ENCODE measurements at places on chromosomes 2 and 18.

GRCh38 chr2:36843838-36844237 is 122.5 kb downstream of the STRN start:
- no peak for DNase-seq

- DNase-seq, result peak; percentile 64
These were observed 63.4 kb upstream of the BOD1L2 start for GRCh38 chr18:57083485-57083884.

- DNase-seq, result no peak
These were observed 184.0 kb upstream of the PID1 start for GRCh38 chr2:229454934-229455631.

GRCh38 chr2:65937379-65938160 is 497.4 kb upstream of the MEIS1 start:
- DNase-seq, result no peak

- no peak for DNase-seq
These were observed 59.7 kb downstream of the PTH2R start for GRCh38 chr2:208466151-208466919.

DNA sequence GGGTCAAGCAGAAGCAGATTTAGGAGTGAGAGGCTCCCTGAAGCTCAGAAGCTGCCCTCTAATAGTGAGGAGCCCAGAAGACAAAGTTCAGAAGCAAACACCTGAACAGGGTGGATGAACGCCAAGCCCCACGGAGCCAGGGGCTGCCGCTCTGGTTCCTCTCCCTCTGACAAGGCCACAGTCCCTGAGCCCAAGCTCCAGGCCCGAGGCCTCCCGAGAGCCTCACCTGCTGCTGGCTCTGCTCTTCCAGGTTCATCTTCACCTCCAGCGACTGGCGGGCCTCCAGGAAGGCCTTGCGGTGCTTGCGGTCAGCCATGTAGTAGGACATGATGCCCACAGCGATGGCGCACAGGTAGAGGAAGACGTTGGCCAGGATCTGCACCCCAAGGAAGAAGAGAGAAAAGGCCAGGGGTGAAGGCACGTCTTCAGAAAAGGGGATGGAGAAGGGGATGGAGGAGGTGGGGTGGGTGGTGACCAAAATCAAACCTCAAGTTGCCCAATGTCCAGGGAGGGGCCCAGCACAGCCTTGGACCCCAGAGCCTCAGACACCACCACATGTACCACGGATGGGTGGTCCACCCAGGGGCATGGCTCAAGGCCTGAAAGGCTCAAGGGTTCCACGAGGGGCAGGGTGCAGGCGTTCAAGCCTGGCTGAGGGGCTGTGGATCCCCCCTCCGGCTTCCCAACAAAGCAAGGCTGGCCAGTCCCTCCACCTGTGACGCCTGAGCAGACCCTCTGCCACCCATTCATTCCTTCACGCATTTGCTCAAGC is 47.5 kb downstream of the ADCY3 start:
- no peak for DNase-seq

DNA sequence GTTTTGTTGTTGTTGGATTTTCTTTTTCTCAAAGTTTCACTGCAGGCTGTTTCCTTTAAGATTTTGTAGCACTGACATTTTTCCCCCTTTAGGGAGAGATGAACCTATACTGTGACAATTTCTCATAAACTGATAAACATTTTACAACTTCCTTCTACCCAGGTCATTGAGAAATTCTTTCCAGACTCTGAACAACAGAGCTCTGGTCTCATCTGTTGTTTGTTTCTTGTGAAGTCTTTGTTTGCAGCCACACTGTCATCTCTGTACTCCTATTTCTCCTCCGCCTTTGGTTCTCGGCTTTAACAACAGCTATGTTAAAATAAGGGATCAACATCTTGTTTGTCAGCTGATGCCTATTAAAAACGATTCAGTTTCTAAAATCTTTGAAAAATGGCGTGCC is 167.6 kb downstream of the VWC2L start:
- DNase-seq, result no peak

DNA sequence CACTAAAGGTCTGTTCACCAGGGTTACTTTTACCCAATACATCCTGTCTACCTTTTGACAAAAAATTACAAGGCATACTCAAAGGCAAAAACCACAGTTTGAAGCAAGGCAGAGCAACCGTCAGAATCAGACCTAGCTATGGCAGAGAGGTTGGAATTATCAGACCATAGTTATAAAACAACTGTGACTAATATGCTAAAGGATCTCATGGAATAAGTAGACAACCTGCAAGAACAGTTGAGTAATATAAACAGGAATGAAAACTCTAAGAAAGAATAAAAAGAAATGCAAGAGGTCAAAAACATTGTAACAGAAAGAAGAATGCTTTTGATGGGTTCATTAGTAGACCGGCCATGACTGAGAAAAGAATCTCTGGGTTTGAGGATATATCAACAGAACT is 318.8 kb upstream of the KCNH7 start:
- no peak for DNase-seq

DNA sequence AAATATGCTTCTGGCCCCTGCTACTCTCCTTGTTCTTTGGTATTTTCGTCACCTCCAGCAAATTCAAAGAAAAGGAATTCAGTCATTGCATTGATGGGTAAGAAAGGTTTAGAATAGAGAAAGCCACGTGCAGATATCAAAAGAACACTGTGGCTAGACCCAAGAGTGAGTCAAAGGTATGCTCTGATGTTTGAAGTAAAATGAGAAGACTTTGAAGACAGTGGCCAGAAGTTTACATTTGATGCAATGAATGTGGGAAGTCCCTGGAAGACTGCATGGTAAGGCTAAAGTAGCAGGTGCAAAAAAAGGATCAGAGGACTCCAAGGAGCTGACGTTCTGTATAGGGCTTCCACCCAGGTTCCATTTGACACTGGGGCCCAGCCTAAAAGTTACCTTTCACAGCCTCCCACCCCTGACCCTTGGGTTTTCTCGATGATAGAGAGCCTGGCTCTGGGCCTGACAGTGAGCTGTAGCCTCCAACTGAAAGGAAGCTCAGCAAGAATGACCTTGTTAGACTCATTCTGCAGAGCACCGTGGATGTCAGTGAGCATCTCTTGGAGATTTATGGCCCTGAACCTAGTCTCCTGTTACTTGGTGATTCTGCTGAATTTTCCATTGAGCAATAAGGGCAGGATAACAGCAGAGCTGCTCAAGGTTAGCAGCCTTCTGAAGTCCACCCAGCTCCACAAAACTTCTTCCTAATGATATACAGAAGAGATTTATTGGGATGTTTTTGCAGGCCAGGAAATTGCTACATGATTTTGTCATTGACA is 223.7 kb upstream of the RBBP8 start:
- no peak for DNase-seq

- no peak for DNase-seq
These were observed 4.1 kb upstream of the ZCCHC2 start for GRCh38 chr18:62518460-62519375.

GRCh38 chr2:100840519-100840918 is 20.6 kb downstream of the NPAS2 start:
- no peak for DNase-seq

DNA sequence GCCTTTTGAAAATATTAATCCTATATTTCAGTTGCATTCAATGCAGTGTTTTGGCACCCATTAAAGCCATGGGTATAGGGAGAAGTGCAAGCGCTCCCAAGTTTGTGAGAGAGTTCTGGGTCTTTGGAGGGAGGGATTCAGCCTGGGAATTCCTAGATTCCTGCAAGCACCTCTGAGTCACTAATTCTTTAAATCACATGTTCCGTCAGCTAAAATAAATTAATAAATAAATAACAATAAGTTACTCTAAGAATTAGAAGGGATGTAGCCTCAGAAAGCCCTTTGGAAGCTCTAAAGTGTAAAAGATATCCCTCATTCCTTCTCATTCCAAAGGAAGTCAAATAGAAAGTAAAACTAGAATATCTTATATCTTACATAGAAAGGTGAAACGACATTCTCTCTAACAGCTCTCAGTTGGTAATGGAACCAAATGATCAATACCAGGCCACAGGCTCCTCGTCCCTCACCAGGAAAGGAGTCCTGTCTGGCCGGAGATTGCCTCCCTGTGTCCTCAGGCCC is 222.4 kb upstream of the RBBP8 start:
- no peak for DNase-seq

- no peak for DNase-seq
These were observed 25.7 kb downstream of the MDH1 start for GRCh38 chr2:63614448-63614968.

- no peak for DNase-seq
These were observed 32.4 kb upstream of the ACYP2 start for GRCh38 chr2:54083021-54083420.

GRCh38 chr18:3995476-3996102 is 459.5 kb downstream of the DLGAP1 start:
- no peak for DNase-seq

GRCh38 chr2:223729781-223730180 is 107.6 kb downstream of the AP1S3 start:
- DNase-seq, result no peak

GRCh38 chr2:183078163-183078463 is 434 bp upstream of the DUSP19 start:
- no peak for DNase-seq

GRCh38 chr2:8575038-8575833 is 106.6 kb upstream of the ID2 start:
- DNase-seq, result peak; percentile 46

DNA sequence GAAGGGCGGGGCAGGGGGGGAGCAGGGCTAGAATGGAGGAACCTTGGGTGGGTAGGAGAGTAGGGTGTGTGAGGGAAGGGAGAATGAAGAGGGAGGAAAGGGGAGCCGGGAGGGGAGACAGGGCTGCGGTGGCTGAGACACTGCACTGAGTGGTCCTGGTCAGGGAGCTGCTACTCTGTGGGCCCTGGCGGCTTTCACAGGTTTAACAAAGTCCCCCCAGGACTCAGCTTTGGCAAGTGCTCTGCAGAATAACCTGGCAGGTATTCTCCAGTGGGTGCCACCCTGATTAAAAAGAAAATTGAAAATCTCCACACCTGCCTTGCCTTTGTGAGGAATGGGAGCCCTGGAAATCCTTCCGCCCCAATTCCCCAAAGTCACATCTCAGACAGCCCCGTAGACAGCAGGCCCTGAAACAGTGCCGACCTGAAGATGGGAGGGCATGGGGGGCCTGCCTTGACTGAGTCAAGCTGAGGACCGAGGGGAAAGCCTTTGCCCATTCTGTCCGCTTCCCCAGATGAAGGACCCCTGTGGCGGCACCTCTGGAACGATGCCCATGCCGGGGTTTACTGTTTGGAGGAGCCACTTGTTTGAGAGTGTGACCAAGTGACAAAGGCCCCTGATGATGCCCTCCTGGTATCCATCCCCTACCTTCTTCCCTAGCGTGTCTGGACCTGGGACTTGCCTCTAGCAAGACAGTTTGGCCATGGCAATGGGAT is 43.6 kb upstream of the OTOS start:
- DNase-seq, result no peak

- no peak for DNase-seq
These were observed 52.4 kb upstream of the TEX51 start for GRCh38 chr2:126846241-126846640.

DNA sequence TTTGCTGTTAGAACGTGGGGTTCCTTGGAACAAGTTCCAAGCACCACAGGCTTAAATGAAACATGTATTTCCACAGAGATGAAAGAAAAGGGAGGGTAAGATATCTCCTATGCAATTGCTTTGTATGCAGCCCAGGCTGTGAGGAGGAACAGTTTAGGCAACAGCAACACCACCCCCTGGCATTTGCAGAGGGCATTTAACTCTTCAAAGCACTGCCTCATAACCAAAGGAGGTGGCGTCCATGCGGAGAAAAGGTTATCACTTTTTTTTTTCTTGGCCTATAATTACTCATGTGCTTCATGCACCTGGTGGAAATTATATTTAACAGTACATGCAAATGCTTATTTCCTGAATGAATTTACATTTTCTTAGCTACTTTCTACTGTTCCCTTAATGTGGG is 286.0 kb downstream of the LPIN1 start:
- DNase-seq, result no peak

DNA sequence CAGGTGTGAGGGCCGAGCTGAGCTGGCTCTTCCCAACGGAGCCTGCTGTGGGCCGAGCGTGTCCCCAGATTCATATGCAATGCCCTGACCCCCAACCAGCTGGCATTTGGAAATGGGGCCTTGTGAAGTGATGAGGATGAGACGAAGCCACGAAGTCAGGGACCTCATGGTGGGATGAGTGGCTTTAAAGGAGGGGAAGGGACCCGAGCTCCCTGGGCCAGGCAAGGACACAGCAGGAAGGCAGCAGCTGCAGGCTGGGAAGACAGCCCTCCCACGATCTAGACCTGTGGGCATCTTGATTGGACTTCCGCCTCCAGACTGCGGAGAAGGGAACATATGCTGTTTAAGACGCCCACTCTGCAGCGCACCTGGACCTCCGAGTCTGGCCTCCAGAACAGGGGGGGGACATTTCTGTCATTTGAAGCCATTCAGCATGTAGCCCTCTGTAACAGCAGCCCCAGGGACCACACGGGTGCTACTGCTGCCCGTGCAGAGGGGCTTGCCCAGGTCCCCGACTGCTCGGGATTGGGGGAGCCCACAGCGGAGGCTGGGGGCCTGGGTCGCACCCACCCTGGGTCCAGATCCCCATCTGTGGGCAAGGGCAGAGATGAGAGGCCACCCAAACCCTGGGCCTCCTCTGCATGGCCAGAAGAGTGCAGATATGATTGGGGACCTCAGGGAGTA is 27.2 kb downstream of the KIF1A start:
- DNase-seq, result no peak

GRCh38 chr2:60885683-60886082 is 4.3 kb downstream of the REL start:
- no peak for DNase-seq

DNA sequence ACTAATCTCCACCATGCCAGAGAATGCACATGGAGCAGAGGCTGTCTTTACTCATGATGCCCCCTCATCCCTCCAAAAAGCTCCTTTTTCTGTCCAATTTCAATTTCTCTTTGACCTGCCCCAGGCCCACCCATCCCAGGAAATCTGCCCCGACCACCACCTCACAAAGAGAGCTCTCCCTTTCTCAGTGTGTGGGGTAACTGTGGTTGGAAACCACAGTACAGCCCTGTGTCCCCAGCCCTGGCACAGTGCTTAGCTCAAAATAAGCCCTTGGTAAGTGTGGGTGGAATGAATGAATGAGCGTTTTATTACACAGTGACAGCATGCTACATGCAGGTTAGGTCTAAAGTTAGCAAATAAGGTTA is 43.7 kb upstream of the CAB39 start:
- no peak for DNase-seq

- no peak for DNase-seq
These were observed 367.7 kb upstream of the MC4R start for GRCh38 chr18:60740313-60740712.

DNA sequence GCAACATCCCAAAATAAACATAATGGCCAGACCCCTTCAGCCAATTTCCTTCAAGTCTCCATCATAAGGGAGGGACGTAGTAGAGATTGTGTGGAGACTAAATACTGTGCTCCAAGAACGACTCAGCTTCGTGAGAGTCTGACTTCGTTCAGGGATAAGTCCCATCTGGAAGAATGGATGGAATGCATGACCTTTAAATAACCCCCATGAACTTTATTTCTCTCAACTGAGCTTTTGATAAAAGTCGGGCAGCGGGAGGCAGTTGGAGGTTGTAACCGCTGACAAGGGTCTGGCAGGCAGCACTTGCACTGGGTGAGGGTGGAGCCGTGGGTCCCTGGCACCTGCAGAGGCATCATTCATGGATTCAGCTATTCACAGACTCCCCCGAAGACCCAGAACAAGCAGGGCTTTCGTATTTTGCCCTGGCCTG is 115.9 kb downstream of the ZFP36L2 start:
- no peak for DNase-seq
